Sciatic nerve (tissue), 2 donors: ENCODE measurements at places on chromosomes 3 and 15. TPM values are rescaled to one million over a fixed set of nuclear protein-coding genes. Genes with fewer than 3 reads are reported as not detected.

DNA sequence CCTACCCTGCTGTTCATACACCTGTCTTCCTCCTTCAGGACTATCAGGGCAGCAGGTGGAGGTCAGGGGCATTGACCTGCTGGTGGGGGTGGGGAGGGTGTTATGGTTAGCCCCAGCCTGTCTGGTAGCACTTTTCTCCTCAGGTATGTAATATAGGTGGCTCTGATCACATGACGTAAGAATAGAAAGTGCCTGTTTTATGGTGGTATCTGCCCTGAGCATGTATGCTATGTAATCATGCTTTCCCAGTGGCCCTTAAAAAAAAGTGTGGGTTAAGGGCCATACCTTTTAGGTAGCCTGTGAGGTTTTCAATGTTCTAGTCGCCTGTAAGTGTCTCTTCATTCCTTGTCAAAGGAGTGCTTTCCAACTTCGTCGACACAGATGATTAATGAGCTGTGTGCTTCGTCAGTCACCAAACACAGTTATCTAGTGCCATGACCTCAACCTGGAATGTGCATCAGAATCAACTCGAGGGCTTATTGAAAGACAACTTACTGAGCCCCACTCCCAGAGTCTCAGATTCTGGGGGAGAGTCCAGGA is 86.3 kb downstream of the KLHL25 start:
- DNase-seq: no peak

DNA sequence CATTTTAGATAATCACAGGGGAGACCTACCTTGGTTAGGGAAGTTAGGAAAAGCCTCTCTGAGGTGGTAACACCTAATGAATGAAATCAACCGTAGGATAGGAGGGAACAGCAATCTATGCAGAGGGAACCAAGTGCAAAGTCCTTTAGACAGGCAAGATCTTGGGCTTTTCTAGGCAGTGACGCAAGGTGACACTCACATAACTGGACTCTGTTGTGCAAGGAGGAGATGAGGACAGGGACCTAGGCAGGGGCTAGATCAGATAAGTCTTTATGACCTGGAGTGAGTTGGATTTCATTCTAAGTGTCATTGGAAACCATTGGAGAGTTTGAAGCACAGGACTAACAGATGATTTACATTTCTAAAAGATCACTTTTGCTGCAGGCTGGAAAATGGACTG is 4.6 kb upstream of the LMOD3 start:
- no peak for DNase-seq

- no peak for DNase-seq
Measured at GRCh38 chr3:69143612-69144011, 21.2 kb upstream of the LMOD3 start.

Gene GABRG3
- not detected for total RNA-seq

DNA sequence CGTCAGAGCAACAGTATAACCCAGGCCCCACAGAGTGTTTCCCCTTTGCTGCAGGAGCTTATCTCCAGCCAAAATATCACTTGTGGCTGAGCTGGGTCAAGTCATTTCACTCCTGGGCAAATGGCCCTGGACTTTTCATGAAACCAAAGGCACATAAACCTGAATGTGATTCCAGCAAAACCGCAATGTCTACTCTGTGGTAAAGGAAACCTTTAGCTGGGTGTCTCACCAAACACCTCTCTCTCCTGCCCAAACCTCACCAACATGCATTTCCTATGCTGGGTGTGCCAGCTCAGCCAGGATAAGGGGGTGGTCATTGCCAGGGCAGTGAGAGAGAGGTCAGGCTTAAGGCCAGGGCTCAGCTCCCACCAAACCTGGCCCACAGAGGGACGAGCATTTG is 67.4 kb downstream of the GTPBP8 start:
- no peak for DNase-seq

DNA sequence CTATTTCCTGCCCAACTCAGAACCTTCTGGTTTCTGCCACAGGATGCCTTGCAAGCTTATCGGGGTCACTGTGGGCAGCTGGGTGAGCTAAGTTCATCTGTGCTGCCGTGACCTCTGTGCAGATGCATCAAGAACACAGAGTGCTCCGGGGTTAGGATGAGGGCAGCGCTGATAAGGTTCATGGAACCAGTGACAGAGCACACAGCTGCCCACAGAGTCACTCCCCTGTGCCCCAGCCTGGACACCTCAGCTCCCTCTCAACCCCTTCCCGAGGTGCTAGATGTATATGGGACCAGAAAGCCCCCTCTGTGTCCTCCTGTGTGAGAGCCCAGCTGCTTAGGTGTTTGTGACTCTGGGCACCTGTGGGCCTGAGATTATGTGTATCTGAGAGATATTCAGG is 15.8 kb upstream of the ALAS1 start:
- DNase-seq: no peak

Gene CHRNA5
- 1.8 TPM for total RNA-seq

DNA sequence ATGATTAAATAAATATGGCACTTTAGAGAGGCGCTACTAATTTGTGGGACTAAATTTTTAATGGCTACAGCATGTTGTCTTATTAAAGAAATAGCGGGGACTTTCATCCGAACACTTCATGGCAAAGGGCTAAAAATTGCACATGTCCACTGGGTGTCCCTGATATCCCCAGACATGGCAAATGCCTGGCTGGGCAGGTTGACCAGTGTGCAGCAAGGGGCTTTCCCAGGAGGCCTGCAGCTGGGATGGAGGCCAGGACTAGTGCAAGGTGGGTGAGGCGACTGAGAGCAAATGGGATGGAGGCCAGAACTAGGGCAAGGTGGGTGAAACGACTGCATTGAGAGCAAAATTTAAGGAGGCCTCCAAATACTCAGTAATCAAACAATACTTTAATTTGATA is 167.4 kb upstream of the SMAD3 start:
- DNase-seq: no peak

- no peak for DNase-seq
Measured at GRCh38 chr3:13782501-13782900, 97.4 kb downstream of the WNT7A start.

DNA sequence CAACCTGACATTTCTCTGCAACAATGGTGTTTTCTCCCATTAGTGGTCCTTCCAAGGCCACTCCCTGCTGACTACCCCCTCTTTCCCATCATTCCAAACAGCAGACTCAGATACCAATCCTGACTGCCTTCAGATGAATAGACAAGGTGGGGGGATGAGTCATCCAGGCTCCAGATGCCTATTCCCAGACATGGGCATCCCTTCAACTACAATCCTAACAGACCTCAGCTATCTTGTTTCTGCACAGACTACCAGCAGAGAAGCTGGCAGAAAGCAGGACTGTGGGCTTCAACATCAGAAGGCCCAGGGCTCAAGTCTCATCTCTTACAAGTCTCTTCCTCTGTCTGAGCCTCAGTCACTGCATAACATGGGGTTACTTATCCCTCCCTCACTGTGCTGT is 2.2 kb downstream of the RBP1 start:
- no peak for DNase-seq

DNA sequence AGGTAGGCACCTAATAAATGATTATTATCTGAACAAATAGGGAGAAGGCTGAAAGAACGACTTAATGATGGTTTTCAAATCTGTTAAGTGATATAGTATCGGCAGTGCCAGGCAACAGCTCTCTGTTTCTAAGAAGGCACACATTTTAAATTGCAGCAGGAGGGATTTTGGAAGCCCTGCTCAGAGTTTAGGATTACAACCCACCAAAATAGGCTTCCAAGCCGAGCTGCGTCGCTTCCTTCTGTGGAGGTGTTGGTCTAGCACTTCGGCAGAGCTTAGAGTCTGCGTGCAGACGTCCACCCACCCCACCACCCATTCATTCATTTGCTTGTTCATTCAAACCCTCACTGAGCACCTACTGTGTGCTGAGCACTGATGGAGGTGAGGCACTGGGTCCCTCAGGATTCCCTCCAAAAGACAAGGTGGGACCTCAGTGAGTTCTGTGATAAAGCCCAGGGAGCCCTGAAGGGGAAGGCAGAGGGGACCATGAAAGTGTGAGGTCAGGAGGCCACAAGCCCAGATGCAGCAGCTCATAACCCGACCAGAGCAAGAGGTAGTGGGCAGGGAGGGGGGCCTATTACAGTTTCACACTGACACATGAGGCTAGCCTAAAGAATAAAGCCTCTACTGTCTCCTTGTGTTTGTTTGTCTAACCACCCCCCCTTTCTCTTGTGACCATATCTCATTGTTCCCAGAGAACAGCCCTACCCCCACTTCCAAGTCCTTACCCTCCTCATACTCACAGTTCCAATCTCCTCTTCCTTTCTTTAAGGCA is 8.9 kb downstream of the ADCY5 start:
- no peak for DNase-seq

Gene GDPGP1
- 5.4 TPM for total RNA-seq

Gene SEMA6D
- total RNA-seq: 42.8 TPM

DNA sequence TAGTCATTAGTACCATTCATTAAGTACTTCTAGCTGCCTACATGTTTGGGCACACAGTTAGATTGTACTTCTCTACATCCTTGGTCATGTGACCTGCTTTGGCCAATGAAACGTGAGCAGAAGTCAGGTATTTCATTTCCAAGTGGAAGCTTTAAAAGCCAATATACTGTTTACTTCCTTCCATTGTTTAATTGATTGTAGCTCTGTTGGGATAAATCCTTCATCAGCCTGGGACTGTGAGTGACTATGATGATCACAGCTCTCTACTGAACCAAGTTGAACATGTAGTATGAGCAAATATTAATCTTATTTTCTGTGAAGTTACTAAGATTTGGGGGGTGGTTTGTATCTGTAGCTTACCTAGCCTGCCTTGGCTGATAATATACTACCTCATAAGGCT is 116.5 kb upstream of the ROPN1 start:
- no peak for DNase-seq

GRCh38 chr3:191158815-191159214 is 40.2 kb upstream of the OSTN start:
- DNase-seq: no peak

Gene WDR49
- total RNA-seq: 1.3 TPM

GRCh38 chr3:178568155-178568731 is 32.0 kb downstream of the KCNMB2 start:
- DNase-seq: no peak

Gene POLR2H
- 57.8 TPM for total RNA-seq

Gene GATA2
- total RNA-seq: 23.5 TPM

- no peak for DNase-seq
Measured at GRCh38 chr3:24678421-24678865, 183.8 kb upstream of the THRB start.

GRCh38 chr3:108100906-108101660 is 10.3 kb upstream of the CD47 start:
- no peak for DNase-seq

DNA sequence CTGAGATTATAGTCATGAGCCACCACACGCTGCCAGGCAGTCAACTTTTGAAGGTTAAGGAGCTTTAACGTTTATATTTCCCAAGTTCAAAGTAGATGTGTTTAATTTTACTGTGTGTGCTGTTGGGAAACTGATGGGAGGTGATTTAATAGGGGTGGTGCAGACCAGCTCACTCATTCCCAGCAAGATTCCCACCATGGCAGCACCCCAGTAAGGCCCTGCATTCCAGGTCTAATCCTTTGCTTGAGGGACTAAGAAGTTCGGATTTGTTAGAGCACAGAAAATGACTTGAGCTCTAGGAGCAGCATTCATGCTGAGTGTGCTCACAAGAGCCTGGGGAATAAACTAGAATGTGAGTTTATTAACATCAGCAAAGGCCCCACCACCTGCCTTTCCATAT is 25.2 kb downstream of the TSEN2 start:
- no peak for DNase-seq

GRCh38 chr3:168138421-168138820 is 42.7 kb upstream of the GOLIM4 start:
- no peak for DNase-seq

Gene LHFPL4
- total RNA-seq: not detected

DNA sequence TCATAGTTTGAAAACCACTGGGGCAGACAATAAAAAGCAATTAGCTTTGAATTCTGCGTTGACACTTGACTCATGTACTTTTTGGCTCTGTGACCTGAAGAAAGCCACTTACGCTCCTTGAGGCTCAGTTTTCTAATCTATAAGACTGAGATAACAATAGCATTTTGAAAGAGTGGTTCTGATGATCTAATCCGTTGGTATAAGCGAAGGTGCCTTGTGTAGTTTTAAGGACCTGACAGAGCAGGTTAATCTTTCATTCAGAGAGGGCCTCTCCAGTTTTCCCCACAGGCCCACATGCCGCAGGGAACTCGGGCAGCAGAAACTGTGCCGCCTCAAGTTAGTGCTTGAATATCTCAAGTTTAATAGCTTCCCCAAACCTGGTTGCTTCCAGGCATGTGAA is 306.0 kb upstream of the GBE1 start:
- DNase-seq: no peak

Gene AHSG
- total RNA-seq: not detected

Gene GPR62
- total RNA-seq: 0.13 TPM

GRCh38 chr3:27533261-27533607 is 49.0 kb upstream of the SLC4A7 start:
- DNase-seq: no peak

Gene GABRR3
- not detected for total RNA-seq

Gene ASB14
- not detected for total RNA-seq

GRCh38 chr3:79461129-79461792 is 306.5 kb downstream of the ROBO1 start:
- DNase-seq: no peak

GRCh38 chr3:170007031-170007663 is 30.6 kb upstream of the GPR160 start:
- DNase-seq: no peak

Gene VILL
- 9.9 TPM for total RNA-seq

Gene MESP1
- total RNA-seq: 2.1 TPM

- DNase-seq: peak; percentile 39
Measured at GRCh38 chr3:126554560-126555525, 3.9 kb downstream of the C3orf22 start.

Gene ANAPC13
- total RNA-seq: 39.1 TPM

Gene RHOV
- total RNA-seq: 0.22 TPM

DNA sequence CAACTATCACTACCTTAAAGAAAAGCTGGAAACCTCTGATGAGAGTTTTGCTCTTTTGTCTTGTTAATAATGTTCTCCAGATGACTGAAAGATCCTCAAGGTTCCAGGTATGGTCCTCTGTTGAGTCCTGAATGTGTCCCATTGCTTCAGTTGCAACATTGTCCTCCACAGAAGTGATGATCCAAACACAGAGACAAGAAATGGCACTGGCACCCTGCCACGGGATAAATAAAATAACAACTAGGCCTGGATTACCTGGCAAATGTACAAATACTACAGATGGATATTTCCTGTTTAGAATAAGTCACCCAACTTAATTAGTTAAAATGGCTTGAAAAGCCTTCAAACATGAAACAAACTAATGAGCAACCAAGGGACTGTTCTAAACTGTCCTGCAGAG is 58.3 kb downstream of the EIF3J start:
- DNase-seq: no peak
